Tracheal epithelial cell (primary cell): ENCODE measurements at places on chromosomes 2 and 18. TPM values are rescaled to one million over a fixed set of nuclear protein-coding genes. Genes with fewer than 3 reads are reported as not detected.

The SCN7A gene
- under 0.01 TPM in 1 of 2 replicates, not detected in the other for total RNA-seq

The C2orf74 gene
- total RNA-seq: 4.1 and 7.9 TPM in 2 replicates

The SERPINB12 gene
- 0.43 and 0.48 TPM in 2 replicates for total RNA-seq

The PDCD1 gene
- total RNA-seq: 0.24 TPM in 1 of 2 replicates, not detected in the other

The SKA1 gene
- total RNA-seq: 0.85 and 1.2 TPM in 2 replicates

The AOX1 gene
- total RNA-seq: 4.7 and 15.7 TPM in 2 replicates

The SERPINB7 gene
- total RNA-seq: 35.4 and 53.0 TPM in 2 replicates
